ENCODE measurements at places on chromosomes 2 and 18.

DNA sequence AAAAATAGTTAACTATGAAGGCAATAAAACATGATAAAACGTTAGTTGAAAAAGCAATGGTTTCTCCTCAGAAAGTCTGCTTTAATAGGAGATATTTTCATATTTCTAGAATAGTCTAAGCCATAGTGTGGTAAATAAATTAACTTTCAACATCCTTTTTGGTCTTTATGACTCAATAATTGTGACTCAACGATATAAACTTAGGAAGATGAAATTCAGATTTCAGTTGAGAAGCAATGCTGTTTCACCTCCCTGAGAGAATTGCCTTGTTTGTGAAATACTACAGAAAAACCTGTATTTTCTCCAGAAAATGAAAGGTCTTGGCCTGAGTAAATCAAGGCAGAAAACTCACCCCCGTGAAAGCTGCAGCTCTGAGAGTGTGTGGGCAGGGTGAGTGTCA, 166.9 kb downstream of the ETAA1 start:
- DNase-seq = no peak

GRCh38 chr2:211503856-211504255, 947.5 kb downstream of the CPS1 start:
- DNase-seq = no peak

- peak; percentile 51 for DNase-seq
Measured at GRCh38 chr2:10447300-10447894, 730 bp downstream of the ODC1 start.

DNA sequence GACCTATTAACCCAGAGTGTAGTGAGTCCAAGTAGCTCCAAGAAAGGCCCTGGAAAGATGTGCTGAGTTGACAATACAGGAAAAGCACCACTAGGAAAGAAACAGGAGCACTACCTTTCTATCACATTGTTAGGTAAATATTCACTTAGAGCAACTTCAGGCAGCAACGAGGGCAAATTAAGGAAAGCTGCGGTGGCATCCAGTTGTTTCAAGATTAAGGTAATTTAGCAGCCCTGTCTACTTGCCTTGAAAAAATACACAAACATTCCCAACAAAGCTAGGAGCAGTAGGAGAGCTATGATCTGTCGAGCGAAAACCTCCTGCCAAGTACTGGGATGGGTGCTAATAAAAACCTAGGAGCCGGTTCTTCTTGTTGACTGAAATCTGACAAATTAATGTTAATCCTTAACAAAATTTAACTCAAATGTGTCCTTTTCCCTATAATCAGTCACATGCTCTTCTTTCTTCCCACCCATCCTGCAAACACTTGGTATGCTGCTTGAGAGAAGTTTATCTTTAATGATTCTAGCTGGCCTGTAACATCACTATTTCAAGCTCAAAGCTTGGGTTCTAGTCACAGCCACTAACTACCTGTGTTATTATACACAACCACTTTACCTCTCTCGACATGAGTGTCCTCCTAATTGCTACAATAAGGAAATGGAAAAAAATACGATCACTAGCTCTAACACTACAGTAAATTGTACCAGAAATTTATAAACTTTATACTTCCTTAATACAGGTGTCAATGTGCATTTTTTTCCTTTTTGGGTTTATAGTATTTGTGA, 2.0 kb downstream of the ACAA2 start:
- peak; percentile 26 for DNase-seq

GRCh38 chr18:22822841-22823508, 110.2 kb upstream of the RBBP8 start:
- no peak for DNase-seq

DNA sequence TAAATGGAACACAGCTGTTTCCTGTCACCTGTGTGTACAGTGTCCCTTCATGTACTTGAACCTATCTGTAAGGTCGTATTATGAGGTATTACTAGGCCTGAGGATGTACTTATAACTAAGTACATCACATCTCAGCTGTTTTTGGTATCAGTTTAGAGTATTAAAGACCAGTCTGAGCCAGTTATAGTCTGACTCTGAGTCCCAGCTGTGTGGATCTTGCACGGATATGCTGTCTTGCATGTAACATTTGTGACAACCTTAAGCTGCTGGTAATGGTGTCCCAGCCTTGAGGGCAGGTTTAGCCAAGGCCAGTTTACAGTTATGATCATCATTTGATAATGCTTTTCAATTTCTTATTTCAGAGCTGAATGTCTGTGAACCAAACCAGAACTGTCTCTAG, 496.3 kb downstream of the SLC4A3 start:
- no peak for DNase-seq

DNA sequence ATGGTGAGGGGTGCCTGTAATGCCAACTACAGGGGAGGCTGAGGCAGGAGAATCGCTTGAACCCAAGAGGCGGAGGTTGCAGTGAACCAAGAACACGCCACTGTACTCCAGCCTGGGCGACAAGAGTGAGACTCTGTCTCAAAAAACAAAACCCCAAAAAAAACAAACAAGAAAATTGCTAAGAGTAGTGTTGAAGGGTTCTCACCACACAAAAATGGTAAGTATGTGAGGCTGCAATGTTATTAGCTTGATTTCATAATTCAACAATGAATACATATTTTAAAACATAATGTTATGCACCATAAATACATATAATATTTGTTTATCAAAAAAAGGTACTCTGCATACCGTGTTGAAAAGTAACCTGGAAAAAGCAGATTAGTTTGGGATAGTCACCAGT, 45.8 kb downstream of the PSMG2 start:
- DNase-seq = no peak

DNA sequence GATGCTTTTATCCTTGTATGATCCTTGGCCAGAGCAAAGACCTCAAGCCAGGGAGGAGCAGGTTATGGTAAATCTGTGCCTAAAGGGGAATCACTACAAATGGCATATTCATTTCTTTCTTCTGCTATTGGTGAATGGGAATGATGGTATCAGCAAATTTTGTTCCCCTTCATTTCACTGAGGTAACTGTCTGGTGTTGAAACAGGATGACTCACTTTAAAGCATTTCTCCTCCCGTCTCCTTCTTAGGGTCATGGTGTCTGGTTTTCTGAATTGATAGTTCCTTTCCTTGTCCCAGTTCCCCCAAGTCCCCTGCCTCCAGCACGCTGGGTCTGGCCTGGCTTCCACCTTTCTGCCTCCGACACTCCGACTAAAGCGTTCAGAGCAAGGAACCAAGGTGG, 109.2 kb downstream of the MREG start:
- DNase-seq = no peak

- DNase-seq = peak; percentile 38
Measured at GRCh38 chr2:9422321-9423099, 818 bp downstream of the ITGB1BP1 start.

- DNase-seq = no peak
Measured at GRCh38 chr18:80172056-80172455, 63.0 kb downstream of the ADNP2 start.

- DNase-seq = peak; percentile 48
Measured at GRCh38 chr2:144237830-144238627, 281.9 kb downstream of the ZEB2 start.

- DNase-seq = no peak
Measured at GRCh38 chr18:75393721-75394120, 33.8 kb downstream of the SMIM21 start.

GRCh38 chr2:58019229-58019628, 27.4 kb upstream of the VRK2 start:
- no peak for DNase-seq

DNA sequence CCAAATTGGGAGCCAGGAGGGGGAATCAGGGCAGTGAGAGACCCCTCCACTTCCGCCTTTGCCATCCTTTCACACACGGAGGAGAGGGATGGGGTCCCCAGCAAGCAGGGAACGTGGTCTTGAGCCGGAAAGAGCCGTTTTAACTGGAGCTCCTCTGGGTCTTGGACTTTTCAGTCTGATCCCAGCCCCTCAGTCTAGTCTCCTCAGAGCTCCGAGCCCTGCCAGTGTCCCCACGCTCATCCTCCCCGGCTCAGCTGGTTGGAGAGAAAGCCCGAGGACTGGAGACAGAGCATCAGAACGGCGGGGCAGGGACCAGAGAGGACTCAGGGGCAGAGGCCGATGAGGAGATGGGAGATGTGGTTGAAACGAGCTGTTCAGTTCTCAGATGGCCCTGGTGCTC, 26.1 kb upstream of the OTOF start:
- no peak for DNase-seq

DNA sequence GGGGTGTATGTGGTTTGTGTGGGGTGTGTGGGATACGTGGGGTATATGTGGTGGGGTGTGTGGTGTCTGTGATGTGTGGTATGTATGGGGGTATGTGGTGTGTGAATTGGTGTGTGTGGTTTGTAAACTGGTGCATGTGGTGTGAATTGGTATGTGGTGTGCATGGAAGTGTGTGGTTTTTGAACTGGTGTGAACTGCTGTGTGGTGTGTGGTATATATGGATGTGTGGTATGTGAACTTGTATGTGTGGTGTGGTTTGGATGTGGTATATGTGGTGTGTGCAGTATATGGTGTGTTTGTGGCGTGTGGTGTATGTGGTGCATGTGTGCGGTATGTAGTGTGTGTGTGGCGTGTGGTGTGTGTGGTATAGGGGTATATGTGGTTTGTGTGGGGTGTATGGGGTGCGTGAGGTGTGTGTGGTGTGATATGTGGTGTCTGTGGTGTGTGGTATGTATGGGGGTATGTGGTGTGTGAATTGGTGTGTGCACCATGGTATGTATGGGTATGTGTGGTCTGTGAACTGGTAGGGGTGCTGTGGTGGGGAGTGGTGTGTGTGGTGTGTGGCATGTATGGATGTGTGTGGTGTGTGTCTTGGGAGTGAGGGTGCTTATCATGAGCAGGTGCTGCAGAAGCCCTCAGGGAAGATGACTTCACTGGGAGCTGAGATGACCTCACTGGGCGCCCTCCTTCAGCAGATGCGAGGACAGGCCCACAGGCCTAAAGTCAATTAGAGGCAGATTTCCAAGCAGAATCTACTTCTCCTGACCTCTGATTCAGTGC, 209.6 kb upstream of the TNP1 start:
- DNase-seq = no peak

DNA sequence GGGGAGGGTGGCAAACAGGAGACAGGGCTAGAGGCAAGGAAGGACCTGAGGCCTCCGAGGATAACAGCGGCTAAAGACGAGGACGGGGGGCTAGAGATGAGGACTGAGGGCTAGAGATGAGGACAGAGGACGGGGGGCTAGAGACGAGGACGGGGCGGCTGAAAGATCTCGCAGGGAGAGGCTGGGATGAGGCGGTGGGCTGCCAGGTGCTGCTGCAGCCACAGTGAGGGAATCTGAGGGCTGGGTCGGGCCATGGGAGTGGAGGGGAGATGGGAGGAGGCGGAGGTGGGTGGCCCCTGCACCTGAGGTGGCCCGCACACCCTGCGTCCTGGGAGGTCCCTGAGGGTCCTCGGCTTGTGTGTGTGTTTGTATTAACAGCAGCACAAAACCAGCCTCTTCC, 350.2 kb upstream of the SALL3 start:
- DNase-seq = no peak

- DNase-seq = peak; percentile 33
Measured at GRCh38 chr2:216596236-216596979, 36.8 kb upstream of the IGFBP2 start.

GRCh38 chr2:140683658-140684057, 1447.2 kb downstream of the LRP1B start:
- DNase-seq = no peak

- DNase-seq = no peak
Measured at GRCh38 chr18:52615321-52615720, 275.3 kb downstream of the DCC start.

- DNase-seq = no peak
Measured at GRCh38 chr2:230928701-230929380, 3.8 kb upstream of the GPR55 start.

DNA sequence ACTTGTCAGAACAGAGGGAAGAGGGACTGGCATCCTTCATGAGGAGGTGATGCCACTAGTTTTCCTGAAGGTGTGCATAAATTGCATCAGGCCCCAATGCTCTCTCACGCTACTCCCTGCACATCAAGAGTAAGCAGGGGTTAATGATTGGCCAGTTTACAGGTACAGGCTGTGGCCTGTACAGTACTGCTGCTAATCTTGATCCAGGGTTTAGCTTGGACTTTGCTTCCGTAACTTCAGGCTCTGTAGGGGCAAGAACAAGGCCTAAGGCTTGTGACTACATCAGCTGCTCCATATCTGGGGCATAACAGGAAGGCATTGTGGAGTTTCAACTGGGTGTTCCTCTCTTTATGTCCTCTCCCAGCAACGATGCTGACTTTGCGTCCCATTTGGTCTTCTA, 96.8 kb upstream of the FZD7 start:
- no peak for DNase-seq

- no peak for DNase-seq
Measured at GRCh38 chr18:48124857-48125626, 194.6 kb upstream of the SMAD2 start.

- DNase-seq = no peak
Measured at GRCh38 chr18:73059280-73059679, 191.5 kb upstream of the NETO1 start.

- peak; percentile 88 for DNase-seq
Measured at GRCh38 chr2:130181325-130181879, at the start of gene SMPD4. Gene SMPD4 (minus strand): TSS chr2:130181602. CDS start chr2:130176592, 5,010 bp downstream.

DNA sequence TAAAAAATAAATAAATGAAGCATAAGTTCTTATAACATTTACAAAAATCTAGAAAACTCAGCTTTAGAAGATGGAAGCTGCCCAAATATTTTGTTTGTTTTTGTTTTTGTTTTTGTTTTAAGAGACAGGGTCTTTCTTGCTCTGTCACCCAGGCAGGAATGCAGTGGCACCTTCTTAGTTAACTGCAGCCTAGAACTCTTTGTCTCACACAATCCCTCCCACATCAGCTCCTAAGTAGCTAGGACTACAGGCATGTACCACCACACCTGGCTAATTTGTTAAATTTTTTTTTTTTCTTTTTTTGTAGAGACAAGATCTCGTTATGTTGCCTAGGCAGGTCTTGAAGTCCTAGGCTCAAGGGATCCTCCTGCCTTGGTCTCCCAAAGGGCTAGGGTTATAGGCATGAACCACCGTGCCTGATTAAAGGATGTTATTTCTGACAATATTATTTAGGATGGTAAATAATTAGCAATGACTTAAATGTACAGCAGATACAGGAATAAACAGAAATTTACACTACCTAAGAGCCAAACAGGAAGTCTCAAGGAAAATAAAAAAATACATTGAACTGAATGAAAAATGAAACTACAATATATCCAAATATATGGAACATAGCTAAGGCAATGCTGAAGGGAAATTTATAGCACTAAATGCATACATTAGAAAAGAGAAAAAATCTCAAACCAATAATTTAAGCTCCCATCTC, 17.2 kb downstream of the SESTD1 start:
- DNase-seq = no peak

DNA sequence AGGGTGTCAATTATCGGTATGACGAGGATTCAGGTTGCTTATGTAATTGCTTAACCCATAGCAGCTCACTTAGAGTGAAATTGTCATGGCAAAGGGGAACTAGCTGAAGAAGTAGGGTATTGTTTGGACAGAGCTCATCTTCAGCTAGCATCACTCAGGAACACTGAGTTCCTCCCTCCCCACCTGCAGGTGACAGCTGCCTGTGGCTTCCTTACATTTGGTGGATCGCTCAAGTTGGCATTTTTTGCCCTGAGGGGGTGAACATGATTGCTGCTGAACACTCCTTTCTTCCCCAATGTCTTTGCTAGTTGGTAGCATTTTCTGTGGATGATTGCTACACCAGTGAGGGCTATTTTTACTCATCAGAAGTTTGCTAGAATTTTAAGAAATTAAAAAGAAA, 86.7 kb upstream of the THUMPD2 start:
- no peak for DNase-seq
